Effector CD8-positive, alpha-beta T cell (primary cell): ENCODE measurements at places on chromosomes 1 and 21.

DNA sequence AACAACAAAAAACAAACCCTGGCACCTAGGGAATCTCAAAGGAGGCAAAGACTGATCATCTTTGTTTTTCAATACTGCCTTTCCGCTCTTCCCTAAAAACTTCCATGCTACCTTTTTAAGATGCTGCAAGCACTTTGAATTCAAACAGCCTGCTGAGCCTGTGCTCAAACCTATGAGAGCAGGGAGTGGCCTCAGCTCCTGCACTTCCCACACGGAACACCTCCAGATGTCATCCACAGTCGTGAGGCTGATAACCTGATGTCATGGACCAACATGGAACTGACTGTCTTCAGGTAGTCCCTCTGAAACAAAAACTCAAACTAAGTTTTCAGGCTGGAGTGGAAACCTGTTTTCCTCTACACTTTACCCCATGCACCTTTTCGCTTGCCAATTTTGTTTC, 46.8 kb downstream of the DESI2 start:
- DNase-seq, result no peak

DNA sequence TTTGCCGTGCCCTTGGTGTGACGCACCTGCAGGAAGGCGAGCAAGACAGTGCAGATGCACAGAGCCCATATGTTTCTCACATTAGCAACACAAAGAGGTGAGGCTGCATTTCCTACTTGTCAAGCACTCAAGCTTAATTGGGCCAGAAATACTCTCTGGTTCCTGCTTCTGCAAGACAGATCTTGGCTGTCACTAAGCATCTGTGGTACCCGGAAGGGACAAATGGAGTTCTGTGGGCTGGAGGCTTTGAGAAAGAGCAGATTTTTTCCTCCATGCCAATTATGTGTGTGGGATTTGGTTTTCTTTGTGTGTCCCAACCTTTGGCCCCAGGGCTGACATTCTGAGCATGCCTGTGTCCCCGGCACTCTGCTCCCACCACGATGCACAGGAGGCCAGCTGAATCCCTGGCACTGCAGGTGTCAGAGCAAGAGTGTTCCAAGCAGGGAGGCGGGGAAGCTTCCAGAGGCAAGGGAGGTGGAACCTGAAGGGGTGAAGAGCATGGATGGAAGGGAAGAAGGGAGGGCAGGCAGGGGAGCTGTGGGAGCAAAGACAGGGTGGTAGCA, 52.0 kb upstream of the STUM start:
- no peak for DNase-seq

GRCh38 chr1:179153217-179153616, 71.3 kb downstream of the TOR3A start:
- DNase-seq, result no peak

- no peak for DNase-seq
Observed at GRCh38 chr1:6144647-6145395, 35.3 kb downstream of the CHD5 start.

DNA sequence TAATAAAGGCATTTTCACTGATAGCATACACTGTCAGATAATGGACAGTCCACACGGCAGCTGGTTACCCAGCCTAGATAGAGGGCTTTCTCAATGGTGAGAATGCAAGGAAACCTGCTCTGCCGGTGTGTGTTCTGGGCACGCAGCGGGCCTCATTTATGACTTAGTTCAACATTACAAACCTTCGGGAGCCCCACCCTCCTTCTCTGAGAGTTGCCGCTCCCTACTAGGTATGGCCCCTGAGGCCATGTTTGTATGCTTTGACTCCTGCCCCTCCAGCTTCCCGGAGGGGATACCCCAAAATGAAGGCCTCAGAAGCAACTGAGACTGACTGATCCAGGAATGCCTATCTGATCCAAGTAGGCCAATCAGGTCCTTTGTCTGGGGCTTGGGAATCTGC, 17.2 kb upstream of the FABP3 start:
- no peak for DNase-seq

DNA sequence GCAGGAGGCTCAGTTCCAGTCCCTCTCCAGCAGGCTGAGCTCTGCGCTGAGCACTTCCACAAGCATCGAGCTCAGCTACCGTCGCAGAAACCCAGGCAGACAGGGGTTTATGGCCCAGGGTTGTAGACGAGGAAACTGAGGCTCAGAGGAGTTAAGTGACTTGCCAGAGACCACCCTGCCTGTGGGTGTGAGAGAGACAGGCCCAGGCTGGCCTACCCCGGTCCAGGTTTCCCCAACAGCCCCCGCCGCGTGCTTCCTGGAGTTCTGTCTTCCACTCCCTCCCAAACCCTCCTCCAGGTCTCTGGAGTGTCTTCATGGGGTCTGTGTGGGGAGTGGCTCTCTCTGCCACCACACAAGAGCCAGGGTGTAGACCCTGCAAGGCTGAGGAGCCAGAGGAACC, 615.9 kb downstream of the PTPRU start:
- DNase-seq, result no peak

- no peak for DNase-seq
Observed at GRCh38 chr1:22163564-22163963, 20.7 kb upstream of the WNT4 start.

DNA sequence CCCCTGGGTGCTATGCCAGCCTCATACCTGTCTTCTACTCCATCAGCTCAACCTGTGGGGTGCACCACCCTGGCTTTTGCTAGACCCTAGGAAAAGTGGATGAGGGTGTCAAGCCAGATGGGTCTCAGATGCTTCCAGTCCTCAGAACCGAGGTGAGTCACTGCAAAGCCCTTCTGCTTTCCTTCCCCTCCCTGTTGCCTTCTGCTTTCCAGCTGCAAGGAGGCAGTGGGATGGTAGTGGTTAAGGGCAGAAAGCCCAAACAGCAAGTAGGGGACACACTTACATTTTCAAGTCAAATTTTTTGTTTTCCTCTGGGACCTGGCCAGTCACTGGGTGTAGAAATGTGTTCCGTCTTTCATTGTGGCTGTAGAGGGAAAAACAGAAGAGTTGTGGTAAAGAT, 60.7 kb upstream of the GOLT1A start:
- no peak for DNase-seq

GRCh38 chr21:35428001-35428320, 378.9 kb upstream of the RUNX1 start:
- DNase-seq, result no peak

- no peak for DNase-seq
Observed at GRCh38 chr1:61956784-61957183, 214.5 kb downstream of the PATJ start.

GRCh38 chr1:87642581-87643221, 314.0 kb downstream of the LMO4 start:
- DNase-seq, result no peak

GRCh38 chr21:34345091-34345871, 18.5 kb upstream of the KCNE2 start:
- DNase-seq, result no peak

DNA sequence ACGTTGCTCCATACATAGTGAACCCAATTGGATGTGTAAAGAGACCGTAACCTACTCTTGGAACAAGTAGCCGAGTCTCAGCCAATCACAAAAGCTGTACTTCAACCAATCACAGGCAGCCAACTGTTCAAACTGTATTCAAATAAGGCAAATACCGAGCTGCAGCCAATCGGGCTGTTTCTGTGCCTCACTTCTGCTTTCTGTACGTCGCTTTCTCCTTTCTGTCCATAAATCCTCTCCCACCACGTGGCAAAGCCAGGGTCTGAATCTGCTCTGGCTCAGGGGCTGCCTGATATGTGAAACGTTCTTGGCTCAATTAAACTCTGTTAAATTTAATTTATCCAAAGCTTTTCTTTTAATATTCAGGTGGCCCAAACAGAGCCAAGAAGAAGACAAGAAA, 210.3 kb downstream of the URB2 start:
- no peak for DNase-seq

GRCh38 chr1:54976747-54977146, 3.7 kb upstream of the TMEM61 start:
- no peak for DNase-seq

GRCh38 chr21:42592156-42592820, 61.1 kb upstream of the PDE9A start:
- DNase-seq, result no peak

DNA sequence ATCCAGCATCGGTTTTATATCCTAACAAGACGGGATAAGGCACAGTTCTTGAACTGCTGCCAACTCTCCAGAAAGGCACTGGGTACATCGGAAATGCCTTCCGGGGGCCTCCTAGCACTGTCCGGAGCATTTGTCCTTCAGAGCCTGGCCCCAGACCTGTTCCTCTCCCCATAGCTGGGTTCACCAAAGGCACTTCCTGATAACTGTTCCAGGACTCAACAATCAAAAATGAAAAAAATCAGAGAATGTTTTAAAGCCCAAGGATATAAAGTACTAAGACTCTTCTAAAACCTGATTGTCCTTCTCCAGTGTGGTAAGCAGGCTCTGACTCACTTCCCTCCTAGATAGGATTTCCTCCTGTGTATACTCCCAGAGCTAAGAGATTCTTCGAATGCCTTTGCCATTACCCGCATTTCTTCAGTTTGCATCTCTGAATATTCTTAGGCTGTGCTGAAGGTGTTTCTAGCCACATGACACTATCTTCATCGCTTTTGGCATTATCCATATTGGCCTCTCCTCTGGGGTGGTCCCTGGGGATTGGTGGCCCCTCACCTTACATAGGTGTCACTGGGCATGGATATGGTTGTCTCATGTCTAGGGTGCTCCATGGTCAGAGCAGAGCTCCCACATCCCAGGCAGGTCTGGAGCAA, 112.9 kb downstream of the ZBTB18 start:
- DNase-seq, result no peak

DNA sequence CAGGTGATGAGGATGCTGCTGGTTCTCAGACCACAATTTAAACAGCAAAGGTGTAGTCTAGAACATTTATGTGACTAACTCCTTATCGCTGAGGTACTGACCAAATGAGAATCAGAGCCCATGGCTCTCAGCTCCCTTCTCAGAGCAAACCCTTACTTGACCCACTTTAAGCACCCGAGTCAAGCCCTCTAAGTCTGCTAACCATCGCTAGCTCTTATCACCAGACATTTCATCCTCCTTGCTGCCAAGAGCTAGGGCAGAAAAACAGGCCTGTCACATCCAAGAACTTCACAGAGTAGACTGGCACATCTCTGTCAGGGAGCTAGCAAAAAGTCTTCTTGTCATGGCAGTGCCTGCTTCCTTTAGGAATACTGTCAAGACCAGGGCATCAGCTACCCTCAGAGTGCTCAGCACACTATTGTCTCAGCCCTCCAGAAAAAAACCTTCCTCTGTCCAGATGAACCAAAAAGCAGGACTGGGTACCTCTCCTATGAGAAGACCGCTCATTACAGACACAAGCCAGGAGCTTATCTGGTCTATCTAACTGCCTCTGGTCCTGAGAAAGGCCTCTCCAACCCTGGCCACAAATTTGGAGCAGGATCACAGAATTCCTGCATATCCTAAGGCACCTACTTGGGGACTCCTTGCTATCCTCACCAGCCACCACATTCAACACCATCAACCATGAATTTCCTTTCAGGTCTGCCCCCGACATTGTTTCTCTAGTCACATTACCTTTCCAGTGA, 26.2 kb downstream of the ERI3 start:
- DNase-seq, result no peak

- no peak for DNase-seq
Observed at GRCh38 chr21:15094706-15095105, 29.9 kb upstream of the NRIP1 start.

- DNase-seq, result no peak
Observed at GRCh38 chr1:4627353-4627752, 27.1 kb upstream of the AJAP1 start.

DNA sequence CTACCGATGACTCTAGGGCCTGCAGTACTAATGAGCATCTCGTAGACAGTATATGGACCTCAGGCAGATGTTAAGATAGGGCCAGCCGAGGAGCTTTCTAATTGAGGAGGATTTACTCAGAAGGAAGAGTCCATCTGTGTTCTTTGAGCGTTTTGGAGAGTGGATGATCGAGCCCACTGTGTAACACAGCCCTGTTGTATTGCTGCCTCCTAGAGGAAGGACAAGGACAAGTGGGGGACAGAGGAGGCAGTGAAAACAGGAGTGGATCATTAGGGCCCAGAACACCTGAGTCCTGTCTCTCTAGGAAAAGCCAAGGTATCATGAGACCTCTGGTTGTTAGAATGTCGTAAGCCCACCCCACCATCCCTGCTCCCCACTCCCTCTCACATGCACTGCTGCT, 62.9 kb downstream of the TBX19 start:
- DNase-seq, result no peak

GRCh38 chr1:150155413-150156071, 5.8 kb downstream of the PLEKHO1 start:
- DNase-seq, result no peak

GRCh38 chr1:2134621-2135307, 59.8 kb downstream of the FAAP20 start:
- no peak for DNase-seq

GRCh38 chr1:174040387-174040786, 18.2 kb upstream of the RC3H1 start:
- DNase-seq, result no peak

DNA sequence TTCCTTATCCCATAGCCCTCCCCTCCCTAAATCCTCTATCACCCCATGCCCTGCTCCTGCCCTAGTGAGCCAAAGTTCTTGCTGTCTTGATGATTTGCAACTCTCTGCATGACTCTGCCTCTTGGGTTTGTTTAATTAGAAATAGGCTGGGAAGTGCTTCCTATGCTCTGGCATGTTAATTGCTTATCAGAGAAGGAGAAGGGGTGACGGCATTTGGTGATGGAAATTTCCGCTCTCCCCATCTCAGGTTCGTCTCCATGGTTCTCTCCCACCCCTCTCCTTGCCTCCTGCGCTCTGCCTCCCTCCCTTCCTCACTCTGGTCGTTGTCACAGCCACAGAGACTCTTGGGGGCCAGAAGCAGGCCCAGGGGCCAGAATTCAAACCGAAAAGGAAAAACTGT, 68.9 kb downstream of the LRRN2 start:
- DNase-seq, result no peak

GRCh38 chr21:38643404-38644023, 145.2 kb upstream of the ERG start:
- DNase-seq, result no peak

DNA sequence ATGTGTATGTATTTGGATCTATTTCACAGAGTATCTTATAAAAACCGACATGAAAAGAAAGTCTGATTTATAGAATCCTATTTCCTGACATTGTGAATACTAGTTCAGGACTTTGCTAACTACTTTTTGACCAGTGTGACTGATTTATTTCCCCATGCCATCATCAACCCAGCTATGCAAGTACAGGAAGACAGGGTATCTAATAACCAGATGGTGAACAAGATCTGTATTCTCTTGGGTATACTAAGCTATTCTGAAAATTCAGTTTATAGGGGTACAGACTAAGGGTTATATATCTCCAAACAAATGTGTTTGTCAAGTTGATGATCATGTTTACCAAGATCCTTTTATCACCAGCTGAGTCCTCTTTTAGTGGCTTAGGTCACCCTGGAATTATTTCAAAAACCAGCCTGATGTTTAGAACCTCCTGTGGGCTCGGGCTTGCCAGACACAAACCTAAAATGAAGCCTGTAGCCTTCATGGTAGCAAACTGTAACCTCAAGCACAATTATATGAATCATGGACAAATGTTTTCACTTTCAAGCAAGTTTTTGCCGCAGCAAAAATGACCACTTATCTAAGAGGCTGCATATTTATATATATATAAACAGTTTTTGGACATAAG, 185.1 kb downstream of the FGGY start:
- DNase-seq, result no peak

GRCh38 chr21:37259426-37259825, 7.7 kb downstream of the VPS26C start:
- no peak for DNase-seq

GRCh38 chr21:43353282-43354025, 73.5 kb downstream of the SIK1 start:
- no peak for DNase-seq
